ENCODE measurements at places on chromosomes 2 and 18.

DNA sequence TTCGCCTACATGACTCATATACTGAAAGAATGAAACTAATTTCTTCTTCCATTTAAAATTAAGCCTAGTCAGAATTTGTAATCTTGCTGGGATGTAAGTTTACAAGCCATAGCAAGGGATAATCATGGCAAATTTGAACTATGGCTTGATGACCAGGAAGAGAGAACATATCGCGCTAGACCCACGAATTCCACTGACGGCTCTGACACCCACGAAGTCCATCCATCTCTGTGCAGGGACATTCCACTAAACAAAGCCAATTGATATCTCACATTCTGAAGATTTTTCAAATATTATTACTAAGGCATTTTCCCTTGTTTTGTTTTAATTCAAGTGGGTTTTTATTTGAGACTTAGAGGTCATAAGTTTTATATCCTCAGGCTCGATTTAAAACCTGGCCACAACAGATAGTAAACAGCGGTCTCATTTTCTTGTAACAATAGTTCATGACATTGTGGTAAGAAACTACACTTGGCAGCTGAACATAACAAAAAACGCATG is 113.0 kb downstream of the QPCT start:
- DNase-seq = no peak

GRCh38 chr18:76859474-76860339 is 37.4 kb downstream of the ZNF236 start:
- DNase-seq = no peak

DNA sequence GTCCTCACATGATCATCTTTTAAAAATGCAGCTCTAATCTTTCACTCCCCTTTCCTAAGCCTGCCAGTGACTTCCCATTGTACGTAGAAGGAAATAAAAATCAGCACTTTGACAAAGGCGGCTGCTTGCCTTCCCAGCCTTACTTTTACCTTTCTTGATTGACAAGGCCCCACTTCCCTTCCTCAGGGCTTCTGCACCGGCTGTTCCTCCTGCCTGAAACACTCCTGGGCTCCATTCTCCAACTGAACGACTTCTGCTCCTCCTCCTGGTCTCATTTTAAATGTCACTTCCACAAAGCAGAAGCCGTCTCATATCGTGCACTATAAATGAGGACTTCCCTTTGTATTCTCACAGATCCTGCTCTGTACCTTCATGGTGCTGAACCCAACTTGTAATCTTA is 56.1 kb downstream of the OSBPL6 start:
- DNase-seq = no peak

DNA sequence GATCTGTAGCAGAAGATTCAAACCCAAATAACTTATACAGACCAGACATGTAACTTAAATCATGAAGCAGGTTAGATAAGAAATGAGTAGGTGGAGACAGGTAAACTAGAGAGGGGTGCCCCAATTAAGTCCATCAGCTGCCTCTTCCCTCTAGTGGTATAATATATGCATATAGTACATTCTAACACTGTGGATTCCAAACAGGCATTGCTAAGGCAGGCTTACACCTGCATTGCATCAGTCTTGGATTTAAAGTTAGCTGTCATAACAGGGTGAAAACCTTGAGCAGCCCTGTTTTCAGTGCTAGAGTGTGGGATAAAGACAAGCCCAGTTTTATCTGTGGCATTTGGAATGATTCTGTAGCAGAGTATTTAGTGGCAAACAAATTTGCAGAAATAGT is 63.4 kb downstream of the NYAP2 start:
- no peak for DNase-seq

DNA sequence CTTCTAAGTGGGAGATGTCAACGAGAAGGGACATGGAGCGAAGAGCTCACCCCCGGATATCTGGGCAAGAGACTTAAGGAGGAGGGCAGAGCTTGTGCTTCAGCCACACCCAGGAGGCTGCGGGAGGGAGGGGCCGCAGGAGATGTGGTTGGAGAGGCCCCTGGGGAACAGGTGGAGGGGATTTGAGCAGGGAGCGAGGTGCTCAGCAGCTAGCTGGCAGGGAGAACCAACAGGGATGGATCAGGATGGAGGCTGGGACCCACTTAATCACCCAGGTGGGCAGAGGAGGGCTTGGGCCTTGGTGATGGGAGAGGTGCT is 78.3 kb downstream of the MBP start:
- no peak for DNase-seq

DNA sequence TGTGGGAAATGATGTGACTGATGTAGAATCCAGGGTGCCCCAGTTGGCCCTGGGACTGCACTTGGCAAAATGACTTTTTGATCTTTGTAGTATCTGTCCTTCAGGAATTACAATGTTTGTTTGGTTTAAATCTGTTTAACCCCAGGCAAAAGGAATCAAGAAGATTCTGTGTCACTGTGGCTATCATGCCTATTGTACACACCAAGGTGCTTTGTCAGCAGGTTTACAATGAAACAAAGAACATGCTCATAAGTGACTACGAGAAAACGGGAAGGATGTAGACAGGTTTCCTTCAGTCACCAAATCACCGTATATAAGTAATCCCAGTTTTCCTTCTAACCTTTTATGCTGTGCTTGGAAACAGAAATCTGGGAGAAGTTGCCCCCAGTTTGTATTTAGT is 109.5 kb downstream of the RTN4 start:
- DNase-seq = no peak

DNA sequence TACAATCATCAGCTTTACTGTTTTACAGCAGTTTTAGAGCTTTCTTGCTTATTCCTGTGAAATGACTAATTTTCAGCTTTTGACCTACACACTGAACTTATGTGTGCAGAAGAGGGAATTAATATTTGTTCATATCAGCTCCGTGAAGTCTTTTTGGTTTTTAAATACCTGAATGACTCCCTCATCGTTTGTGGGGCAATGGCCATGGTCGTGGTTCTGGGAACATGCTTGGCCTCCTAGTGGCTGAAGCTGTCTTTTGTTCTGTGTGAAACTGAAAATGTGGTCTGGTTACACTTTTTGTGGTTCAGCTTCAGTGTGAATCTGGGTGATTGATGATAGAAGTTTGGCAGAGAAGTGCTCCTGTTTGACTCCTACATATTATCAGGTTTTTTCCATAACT is 408.1 kb downstream of the THSD7B start:
- DNase-seq = no peak

All from mesenteric fat pad (tissue), 1 donor.